ENCODE measurements at places on chromosomes 16 and 17.
A peak's percentile ranks its signal among the peaks of the same experiment; 100 is the strongest.

- DNase-seq: no peak
These were observed 24.0 kb downstream of the TRPV2 start for GRCh38 chr17:16439303-16439791.

DNA sequence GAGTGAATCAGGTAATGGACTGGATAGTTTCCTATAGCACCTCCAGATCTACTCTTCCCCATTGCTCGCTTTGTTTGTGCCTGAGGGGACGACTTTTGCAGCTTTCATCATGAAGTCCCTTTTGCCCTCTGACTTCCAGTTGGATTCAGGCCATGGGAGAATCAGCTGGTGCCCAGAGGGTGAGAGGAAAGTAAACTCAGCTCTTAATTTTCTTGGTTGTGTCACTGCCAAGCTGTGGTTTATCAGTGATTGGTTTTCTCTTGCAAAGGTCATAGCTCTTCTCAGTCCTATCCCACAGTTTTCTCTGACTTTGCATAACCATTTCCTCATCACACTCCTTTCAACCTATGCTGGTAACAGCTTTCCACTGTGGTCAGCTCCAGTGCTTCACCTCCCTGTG is 200.1 kb downstream of the KCNJ2 start:
- no peak for DNase-seq

- no peak for DNase-seq
These were observed 2.9 kb downstream of the GNAO1 start for GRCh38 chr16:56193951-56194726.

- no peak for DNase-seq
These were observed 8.2 kb downstream of the SLC6A2 start for GRCh38 chr16:55663765-55664677.

DNA sequence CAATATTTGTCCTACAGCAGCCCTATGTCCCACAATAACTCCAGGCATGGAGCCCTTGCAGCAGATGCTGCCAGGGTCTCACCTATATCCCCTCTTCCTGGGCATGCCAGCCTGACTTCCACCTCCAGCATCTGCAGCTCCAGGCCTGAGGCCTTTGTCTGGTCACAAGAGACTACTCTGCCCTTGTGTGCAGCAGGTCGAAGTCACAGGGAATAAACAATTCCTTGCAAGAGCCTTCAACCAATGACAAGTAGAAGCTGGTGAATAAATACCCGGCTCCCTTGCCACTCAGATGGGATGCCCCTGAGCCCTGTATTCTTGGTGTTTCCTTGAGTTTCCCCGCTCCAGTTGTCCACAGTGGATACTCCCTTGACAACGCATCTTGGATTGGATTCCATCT is 23.0 kb downstream of the CES1 start:
- DNase-seq: no peak

GRCh38 chr17:76585033-76585648 is 519 bp downstream of the ST6GALNAC2 start:
- DNase-seq: no peak

DNA sequence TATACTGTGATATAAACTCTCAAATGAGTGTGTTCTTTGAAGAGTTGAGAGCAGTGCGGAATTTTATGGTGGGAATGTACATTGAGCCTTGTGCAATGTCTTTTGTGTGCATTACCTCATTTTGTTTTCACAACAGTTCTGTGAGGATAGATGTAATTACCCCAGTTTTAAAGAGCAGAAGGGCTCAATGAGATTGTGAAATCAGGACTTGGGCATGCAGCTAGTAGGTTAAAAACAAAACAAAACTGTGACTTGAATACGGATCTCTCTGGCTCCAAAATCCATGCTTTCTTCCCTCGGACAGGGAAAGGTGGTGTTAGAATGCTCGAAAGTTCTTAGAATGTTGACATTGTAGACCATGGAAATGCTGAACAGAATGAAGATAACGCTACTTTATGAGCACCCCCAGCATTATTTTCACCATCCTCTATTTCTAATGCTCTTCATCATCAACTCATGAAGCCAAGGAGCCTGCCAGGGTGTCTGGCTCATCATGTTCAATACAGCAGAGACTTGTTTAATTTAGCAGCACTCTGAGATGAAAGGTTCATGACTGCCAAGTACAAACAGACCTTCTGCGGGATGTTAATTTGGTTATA is 17.1 kb downstream of the MRTFB start:
- no peak for DNase-seq

DNA sequence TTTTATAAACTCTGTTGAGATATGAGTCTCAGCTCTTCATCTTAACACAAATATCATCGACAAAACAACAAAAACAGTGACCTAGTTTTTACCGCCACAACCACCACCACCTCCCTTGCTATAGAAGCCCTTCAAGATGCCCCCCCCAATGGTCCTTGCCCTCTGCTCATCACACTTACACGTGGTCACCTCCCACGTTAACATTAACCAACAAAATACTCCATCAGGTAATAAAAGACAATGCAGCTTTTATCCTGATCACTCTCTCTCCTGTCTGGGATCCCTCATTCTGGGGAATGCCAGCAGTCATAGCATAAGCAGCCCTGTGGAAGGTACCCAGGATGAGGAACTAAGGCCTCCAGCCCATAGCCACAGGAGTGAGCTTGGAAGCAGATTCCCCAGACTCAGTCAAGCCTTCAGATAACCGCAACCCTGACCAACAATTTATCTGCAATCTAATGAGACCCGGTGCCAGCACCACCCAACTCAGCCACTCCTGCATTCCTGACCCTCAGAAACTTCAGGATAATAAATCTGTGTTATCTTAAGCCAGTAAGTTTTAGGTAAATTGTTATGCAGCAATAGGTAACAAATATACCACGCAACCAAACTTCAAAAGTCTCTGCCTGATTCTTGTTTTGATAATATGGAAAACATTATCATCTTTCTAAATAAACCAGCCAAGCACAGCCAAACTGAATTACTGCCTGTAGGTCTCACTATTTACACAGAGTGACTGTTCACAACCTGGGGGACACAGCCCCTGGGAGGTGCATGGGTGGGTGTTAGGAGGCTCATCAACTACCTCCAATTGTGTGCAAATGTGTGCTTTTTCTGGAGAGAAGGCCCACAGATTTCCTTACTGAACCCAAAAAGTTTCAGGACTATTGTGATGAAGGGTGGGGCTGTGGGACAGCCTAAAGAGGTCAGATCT is 6.1 kb downstream of the PECAM1 start:
- DNase-seq: no peak

DNA sequence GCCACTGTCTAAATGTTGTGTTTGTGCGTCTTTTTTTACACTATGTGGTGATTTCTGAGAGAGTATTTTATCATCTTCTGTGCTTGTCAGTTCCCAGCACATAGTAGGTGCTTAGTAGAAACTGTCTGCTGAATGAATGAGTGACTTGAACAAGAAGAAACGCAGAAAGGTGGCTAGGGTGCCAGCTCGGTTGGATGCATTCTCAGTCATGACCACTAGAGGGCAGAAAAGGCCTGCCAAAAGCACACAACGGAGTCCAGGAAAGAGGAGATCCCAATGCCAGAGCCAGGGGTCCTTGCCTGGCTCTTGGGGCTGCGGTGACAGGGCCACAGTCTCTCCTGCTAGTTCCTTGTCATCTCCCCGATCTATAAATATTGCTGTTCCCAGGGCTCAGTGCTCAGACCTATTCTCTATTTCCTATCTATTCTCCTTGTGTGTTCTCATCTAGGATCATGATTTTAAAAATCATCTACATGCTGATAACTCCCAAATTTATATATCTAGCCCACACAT is 57.3 kb upstream of the CCL1 start:
- DNase-seq: peak; percentile 85

DNA sequence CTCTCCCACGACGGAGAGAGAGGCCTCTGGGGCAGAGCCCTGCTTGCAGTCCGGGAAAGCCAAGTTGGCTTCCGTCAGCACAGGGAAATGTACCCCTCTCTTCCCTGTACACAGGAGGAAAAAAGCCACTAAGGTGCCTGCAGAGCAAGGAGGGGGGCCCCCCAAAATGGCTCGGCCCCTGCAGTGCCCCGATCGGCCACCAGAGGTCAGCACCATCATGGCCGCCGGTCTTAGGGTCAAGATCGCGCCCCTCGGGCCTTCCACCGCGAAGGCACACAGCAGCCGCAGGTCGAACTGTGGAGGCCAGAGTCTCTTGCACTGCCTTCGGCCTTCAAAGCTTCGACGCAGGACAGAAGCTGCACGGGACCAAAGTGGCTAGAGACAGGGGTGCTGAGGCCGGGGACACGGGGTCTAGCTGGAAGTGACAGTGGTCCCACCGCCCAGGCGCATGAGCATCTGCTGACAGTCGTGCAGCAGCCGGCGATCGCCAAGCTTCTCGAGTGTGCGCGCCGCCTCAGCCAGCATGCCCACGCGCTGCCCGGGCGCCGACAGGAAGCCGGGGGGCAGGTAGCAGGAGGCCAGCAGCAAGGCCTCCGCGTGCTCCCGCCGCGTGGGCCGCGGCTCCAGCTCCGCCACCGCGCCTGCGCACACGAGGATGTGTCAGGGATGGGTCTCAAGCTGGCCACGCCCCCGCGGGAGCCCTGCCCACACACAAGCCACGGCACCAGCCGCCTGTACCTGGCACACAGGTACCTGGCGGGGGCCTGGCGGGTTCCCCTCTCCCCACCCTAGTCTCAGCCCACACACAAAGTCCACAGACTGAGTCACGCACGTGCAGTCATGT is 24.4 kb downstream of the SREBF1 start:
- DNase-seq: peak; percentile 50

GRCh38 chr16:2881783-2882649 is 999 bp upstream of the FLYWCH2 start:
- no peak for DNase-seq

DNA sequence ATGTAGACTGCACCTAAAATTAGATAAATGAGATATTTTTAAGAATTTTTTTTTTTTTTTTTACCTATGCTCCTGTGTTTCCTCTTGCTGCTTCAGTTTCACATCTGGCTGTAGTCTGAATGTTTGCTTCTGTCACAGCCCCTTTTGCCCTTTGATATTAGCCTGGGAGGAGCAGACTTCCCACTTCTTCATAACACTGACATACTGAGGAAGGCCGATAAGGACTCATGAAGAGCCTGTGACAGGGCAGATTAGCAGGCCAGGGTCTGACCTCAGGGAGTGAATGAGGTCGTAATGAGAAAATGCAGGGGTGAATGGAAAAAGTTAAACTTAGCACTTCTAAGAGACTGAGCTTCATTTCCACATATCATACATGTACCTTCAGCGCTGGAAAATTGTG is at the start of gene SLFN14:
Gene SLFN14 (minus strand): TSS at position 117 of the 400 bp plus-strand sequence. CDS start 2,757 bp downstream, outside the sequence.
- DNase-seq: no peak

- no peak for DNase-seq
These were observed 19.3 kb downstream of the SPECC1 start for GRCh38 chr17:20028443-20028842.

DNA sequence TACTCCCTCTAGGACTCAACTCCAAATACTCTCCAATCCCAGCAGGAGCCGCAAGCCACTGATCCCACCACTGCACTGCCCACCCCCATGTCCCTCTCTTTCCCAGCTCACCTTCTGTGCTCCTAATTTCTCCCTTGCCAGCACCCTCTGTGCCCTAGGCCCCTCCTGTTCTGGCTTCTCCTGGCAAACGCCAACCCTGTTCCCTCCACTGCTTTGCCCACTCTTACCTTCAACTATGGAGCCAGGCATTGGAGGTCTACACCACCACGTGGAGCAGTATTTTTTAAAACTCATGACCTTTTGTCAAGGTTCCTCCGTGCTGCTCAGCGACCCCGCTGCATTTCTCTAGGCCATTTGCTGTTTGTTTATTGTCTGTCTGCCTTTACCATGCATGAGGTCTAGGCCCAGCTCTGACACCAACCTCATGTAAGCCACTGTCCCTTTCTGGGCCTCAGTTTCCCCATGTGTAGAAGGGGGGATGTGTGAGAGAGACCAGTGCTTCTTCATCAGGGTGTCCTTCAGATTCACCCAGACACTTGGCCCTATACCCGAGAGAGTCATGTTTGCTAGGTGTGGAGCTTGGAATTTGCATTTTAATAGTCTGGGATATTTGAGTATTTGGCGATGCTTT is 4.6 kb downstream of the CCDC102A start:
- DNase-seq: no peak

GRCh38 chr17:58317421-58318064 is 11.1 kb downstream of the TSPOAP1 start:
- DNase-seq: peak; percentile 59

GRCh38 chr16:66603537-66604375 is 748 bp upstream of the CMTM3 start:
- peak; percentile 85 for DNase-seq

- no peak for DNase-seq
These were observed 311.5 kb upstream of the KCNJ16 start for GRCh38 chr17:69763503-69763902.

DNA sequence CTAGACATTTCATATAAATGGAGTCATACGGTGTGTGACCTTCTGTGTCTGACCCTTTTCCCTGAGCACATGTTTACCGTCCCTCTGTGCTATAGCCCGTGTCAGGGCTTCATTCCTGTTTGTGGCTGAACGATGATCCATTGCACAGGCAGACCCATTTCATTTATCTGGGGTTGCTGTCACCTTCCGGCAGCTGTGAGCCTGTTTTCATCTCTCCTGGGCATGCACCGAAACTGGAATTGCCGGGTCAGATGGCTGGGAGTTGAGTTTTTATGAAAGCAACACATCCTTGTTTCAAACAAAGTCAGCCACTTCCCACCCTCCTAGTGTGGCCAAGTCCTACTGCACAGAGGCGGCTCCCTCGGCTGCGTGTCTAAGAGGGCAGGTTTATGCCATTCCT is 25.5 kb downstream of the BAIAP2 start:
- no peak for DNase-seq

- DNase-seq: no peak
These were observed 50.6 kb downstream of the HS3ST3B1 start for GRCh38 chr17:14351493-14351892.

DNA sequence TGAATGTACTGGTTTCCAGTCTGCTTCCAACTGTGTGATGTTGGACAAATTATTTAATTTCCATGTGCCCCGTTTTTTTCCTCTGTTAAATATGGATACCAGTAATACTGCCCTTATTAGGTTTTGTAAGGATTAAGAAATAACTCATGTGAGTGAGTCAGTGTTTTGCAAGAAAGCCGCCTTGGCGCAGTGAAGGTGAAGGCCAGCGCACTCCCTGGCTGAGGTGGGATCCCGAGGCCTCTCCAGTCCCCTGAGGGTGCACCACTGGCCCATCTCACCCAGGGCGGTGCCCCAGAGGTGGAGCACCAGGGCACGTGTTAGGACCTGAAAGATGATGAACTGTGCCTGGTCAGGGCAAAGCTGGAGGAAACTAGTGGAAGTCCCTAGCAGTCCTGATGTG is 43.5 kb downstream of the PHKB start:
- no peak for DNase-seq

DNA sequence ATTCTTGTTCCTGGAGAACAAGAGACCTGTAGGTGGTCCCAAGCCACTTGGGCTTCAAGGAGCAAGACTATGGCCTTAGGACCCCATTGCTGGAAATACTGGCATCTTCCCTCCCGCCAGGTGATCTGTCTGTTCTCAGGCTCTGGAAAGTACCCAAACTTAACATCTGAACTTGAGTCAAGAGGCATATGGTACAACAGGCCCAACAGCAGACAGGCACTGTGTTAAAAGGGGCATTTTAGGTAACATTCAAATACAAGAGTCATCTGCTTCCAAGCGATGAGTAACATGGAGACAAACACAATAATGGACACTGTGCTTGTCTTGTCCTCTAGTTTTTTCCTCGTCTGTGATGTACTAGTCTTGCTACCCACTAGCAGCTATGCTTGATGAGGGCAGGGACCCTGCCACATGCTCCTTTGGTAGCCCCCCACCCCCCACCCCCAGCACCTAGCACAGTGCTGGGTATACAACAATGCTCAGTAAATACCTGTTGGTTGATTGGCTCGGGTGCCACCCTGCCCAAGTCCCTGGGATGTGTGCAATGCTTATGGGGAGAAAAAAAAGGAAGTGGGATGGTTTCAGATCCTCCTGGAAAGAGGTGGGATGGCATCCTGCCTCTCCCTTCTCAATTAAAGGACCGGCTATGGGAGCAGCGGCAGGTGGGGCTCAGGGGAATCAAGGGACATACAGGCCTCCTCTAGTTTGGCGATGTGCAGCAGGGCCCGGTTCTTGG is 19.4 kb downstream of the CSF3 start:
- no peak for DNase-seq
